NCI-H446 (cell line): ENCODE measurements at places on chromosomes 4 and X.

DNA sequence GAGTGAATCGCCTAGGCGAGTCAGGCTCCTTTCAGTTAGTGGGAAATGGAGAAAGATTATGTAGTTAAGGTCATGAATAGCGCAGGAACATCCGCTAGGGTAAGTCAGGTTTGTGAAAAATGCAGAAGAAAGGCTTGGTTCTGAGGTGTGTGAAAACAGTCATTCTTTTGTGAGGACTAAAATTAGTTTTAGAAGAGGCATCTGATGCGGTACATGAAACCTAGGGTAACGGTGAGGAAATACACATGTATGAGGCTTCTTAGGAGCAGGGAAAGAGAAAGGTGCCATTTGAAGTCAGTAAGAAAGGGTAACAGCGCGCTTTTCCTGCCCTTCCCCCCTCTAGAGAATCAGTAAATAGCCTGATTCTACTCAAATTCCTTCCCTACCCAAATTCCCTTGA lies 570 bp upstream of the RNF128 start:
- no peak for DNase-seq

DNA sequence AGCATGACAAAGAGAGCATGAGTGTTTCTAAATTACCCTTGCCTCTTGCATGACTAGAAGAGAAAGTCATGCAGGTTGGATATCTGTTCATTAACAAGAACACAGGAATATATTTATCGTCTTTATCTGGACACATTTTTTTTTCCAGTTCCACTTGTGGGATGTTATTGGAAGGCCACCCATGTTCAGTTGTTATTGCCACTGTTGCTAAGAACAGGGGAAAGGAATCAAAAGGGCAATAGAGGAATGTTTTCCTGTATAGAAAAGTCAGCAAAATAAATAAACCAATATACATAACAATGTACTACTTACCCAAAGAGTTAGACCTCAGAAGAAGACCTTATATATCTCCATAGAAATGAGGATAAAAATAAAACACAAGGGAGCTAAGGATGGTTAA lies 270.1 kb downstream of the QDPR start:
- DNase-seq = no peak

GRCh38 chr4:63505714-63506460 lies 903.4 kb downstream of the TECRL start:
- no peak for DNase-seq

GRCh38 chr4:154124539-154125255 lies 335.8 kb upstream of the SFRP2 start:
- DNase-seq = no peak

- no peak for DNase-seq
Observed at GRCh38 chrX:75131973-75132627, 24.0 kb downstream of the ABCB7 start.

DNA sequence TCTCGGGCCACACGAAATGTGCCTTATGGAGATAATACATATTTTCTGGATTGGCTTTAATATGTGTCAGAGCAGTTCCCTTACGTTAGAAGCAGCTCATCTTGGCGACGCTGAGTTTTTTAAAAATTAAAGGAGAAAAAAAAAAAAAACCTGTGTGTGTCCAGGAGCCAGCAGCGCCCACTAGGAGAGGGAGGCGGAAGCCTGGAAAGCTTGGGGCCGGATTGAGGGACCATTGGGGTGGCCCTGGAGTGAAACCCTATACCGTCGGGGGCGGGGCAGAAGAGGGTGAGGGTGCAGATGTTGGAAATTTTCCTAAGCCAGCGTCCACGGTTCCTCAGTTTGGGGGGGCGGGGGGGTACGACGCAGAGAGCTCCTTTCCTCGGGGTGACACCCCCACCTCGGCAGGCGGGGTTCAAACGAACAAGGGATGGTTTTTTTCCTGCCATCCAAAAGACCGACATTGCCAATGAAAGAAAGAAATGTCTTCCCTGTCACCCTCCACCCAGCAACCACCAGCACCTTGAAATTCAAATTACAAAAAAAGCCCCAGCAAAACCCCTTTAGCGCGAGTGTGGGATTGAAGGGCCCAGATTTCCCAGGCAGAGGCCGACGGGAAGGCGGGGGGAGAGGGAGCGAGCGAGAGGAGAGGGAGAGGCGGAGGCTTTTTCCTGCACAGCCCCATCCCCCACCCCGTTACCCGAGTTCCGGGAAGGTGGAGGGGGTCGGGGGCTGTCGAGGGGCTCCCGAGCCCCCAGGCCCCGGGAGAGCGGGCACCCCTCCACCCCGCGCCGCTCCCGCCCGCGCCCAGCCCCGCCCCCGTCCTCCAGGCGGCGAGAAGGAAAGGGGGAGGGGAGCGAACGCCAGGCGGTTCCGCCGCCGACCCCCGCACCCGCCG lies 859 bp downstream of the SMARCA1 start:
- peak; percentile 15 for DNase-seq

- no peak for DNase-seq
Observed at GRCh38 chr4:25290490-25291067, 22.0 kb upstream of the ZCCHC4 start.

DNA sequence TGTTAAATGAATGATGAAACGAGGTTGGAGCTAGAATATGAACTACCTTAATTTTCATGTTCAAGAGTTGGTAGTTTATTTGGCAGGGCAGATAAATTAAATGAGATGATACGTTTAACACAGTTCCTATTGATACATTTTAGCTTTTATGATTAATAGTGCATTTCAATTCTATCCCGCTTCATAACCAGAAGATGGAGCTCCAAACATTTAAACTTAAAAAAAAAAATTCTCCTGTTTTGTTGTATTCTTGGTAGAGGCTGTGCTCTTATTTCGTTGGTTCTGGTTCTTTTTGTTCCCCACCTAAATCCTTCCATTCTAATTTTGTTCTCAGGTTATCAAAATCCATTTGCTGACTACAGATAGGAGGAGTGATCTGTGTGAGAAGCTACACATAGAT lies 71.8 kb upstream of the PTPN13 start:
- DNase-seq = no peak

DNA sequence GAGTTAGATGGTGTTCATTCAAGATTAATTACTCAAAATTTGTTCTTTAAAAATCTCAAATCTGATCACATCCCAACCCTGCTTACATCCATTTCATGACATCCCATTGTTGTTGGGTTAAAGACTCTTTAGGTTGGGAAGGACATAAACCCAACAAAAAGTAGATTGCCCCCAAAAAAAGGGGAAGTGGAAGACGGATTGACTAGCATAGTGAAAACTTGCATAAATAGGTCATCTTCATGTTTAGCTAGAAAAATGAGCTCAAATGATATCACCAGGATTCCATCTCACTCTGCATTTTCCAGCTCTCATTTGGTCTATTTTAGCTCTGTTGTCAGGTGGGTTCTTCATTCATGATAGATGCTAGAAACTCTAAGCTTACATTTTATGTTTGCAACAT lies 18.5 kb upstream of the TET2 start:
- no peak for DNase-seq

GRCh38 chrX:155218777-155219176 lies 2.5 kb downstream of the VBP1 start:
- no peak for DNase-seq

DNA sequence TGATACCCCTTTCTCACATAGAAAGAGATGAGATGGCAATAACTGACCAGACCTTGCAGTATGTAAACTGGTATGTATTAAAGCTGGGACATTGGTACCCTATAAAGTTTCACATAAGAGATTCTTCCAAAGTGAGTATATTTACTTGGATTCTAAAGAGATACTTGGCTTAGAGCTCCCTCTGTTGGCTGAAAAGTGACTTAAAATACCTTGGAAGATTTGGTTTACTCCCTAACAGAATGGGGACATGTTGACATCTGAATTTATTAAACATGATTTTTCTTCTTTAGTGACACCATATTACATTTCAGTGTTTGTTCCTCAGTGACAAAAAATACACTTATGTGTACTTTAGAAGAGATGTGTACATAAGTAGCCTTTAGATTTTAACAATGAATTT lies 47.9 kb upstream of the RGN start:
- DNase-seq = peak; percentile 73

GRCh38 chr4:152976212-152976761 lies 40.2 kb downstream of the FHDC1 start:
- no peak for DNase-seq

DNA sequence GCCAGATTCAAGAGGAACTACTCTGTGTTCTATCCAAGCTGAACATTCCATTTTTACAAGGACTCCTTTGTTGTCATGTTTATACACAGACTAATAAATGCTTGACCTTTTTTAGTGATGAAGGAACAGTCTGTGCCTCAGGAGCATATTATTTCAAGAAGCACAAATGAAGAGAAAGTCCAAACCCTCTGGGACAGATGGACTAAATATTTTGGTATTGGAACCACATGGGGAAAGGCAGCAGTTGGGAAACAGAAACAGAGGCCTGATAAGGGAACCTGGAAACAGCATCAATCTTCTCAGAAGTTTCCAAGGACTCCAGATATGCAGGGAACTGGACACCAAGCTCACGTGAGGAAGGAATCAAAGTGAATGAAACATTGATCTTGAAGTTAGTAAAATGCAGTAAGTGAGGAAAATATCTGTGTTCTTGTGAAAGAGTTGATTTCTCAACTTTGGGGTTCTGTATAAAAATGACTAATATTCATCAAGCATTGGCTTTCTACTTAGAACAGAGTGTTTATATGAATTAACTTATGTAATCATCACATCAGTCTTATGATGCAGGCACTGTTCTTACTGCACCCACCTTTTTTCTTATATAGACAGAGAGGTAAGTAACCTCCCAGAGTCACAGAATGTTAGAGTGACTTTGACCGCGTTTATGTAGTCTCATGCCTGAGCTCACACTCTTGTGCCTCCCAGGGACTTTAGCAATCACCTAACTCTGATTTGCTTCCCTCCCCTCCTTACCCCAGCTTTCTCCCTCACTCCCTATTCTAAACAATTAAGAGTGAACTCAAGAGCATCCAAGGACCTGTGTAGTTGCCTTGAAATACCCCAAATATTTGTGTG lies 148.9 kb upstream of the JADE1 start:
- DNase-seq = no peak

DNA sequence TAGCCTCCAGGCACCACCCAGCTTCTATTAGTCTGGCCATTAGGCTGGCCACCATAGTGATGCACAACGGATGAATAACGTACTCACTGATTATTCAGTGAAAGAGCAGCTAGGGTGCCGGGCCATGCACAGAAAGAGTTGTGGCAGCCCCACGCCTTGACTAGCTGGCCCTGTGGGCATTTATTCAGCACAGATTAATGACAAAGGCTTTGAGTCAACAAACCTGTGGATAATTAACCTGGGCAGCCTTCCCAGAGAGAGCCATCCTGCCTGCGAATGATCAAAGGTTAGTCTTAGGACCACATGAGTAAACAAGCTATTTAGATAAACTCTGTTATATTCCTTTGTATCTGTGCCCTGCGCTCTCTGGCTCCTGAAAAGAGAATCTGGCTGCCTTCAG lies 37.2 kb downstream of the MAP9 start:
- no peak for DNase-seq

- DNase-seq = no peak
Observed at GRCh38 chr4:123193802-123194367, 202.7 kb upstream of the SPRY1 start.

- DNase-seq = no peak
Observed at GRCh38 chrX:103562801-103563200, 22.5 kb upstream of the TCEAL4 start.

- DNase-seq = no peak
Observed at GRCh38 chr4:123588631-123589241, 192.1 kb downstream of the SPRY1 start.
